ENCODE measurements at places on chromosomes 11 and 22.

DNA sequence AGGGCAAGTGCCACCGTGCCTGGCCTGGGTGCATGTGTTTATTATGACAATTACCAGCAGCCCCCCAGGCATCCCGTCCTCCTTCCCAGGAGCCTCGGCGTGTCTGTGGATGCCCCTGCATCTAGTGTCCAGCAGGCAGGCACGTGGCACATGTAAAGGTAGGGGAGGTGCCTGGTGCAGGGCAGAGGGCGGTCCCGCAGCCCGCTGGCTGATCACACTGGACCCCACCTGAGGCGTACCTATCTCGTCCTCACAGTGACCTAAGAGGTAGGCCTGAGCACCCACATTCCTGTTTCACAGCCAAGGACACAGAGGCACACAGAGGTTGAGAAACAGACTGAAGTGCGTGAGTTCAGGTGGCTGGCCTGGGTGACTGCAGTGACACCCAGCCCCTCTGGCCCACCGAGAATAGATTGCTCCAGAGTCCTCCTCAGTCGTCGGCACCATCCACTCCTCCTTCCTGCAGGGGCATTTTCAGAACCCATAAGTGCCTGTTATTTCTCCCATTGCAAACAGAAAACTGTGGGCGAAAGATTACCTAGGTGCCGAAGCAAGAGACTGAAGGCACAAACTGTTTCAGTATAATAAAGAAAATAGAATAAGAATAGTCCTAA lies 3.0 kb upstream of the PHRF1 start:
- no peak for DNase-seq

- DNase-seq, result peak; percentile 37
These were observed at the start of gene BIK for GRCh38 chr22:43110444-43110926. BIK (plus strand) TSS chr22:43110750; CDS start chr22:43124023, 13,273 bp downstream.

- DNase-seq, result no peak
These were observed 157.0 kb downstream of the CCDC34 start for GRCh38 chr11:27205779-27206570.

- no peak for DNase-seq
These were observed 135.2 kb downstream of the MAML2 start for GRCh38 chr11:96207459-96208449.

DNA sequence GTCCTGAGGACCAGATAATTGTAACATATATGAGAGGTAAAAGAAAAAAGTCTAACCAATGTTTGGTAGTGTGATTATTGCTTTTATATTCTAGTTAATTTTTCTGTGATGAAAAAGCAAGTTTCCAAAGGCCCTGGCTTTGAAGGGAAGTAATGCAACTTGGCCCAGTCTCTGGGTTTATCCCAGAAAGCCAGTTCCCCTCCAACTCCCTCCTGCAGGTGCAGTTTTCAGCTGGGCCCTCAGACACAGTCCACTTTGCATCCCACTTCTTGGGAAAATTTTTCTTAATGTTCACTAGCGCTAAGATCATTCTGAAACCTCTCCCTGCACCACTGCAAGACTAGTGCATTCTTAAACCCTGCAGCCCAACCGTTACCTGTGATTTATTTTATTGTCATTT lies 586.8 kb downstream of the NTM start:
- no peak for DNase-seq
